ENCODE measurements at places on chromosomes 4 and X. TPM values are rescaled to one million over a fixed set of nuclear protein-coding genes. Genes with fewer than 3 reads are reported as not detected.

DNA sequence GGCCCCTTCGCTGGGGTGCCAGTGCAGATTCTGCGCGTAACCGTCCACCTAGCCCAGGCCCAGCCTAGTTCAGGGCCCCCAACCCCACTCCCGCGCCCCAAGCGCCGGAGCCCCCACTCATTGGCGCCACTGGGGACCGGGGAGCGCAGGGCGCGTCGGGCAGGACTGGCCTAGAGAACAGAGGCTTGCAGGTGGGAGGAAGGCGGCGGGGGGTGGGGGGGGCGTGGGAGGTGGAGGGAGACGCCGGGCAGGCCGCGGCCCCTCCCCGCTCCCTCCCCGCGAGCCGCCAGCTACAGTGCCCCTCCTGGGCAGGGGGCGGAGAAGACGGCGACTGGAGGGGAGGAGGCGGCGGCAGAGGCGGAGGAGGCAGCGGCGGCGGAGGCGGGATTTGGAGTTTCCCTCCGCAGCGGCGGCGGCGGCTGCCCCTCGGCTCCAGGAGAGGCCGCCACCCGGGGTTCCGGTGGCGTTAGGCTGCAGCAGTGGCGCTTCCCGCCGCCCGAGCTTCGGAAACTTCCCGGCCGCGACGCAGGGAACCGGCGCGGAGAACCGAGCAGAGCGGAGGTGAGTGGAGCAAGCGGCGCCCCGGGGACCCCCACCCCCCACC, 4.8 kb upstream of the DUSP9 start:
- DNase-seq, result no peak
- peaks cover 6% of the 10 kb centered on the region for H3K27me3 ChIP-seq
- no peaks in the 10 kb centered on the region for H3K36me3 ChIP-seq

Gene ZMAT1
- 35.4 TPM for total RNA-seq

- no peak overlapping the region for H3K27ac ChIP-seq
- no peaks in the 10 kb centered on the region for H3K27me3 ChIP-seq
- no peaks in the 10 kb centered on the region for H3K36me3 ChIP-seq
- no peak overlapping the region for H3K4me3 ChIP-seq
Measured at GRCh38 chr4:87150498-87151261, 69.7 kb downstream of the KLHL8 start.

DNA sequence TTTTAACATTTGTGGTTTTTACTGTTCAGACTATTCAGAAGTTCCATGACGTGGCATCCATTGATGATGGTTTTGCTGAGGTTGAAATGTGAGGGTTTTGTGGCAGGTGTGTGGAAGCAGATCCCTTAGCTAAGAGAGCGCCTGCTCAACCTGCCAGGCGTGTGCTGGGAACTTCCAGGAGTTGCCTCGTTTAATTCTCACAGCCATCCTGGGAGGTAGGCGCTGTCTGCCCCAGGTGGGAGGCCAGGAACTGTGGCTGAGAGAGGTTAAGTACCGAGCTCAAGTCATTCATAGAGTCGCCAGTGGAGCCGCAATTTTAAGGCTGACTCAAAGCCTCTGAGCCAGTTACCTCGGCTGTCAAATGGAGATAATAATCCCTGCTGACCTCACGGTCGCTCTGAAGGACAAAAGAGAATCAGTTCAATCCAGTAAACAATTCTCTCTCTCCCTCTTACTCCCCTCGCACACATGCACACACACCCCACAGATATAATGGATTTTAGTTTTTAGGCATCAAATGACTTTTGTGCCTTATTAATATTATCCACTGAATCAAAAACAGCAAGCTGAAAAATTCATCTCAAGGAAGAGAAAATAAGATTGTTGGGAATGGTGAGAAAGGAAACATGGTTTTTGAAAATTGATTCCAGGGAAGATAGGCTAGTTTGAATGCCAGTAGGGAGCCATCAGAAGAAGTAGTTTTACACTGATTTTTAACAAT, 171.3 kb downstream of the PTTG2 start:
- H3K4me1 ChIP-seq, result peaks cover 51% of the 10 kb centered on the region
- peak; percentile 83 for DNase-seq
- no peaks in the 10 kb centered on the region for H3K27me3 ChIP-seq
- peak overlapping the region; percentile 72 for H3K4me3 ChIP-seq
